Neural progenitor cell (in vitro differentiated cells): ENCODE measurements at places on chromosomes 7 and 10. TPM values are rescaled to one million over a fixed set of nuclear protein-coding genes. Genes with fewer than 3 reads are reported as not detected.

Gene UCMA
- not detected in 2 replicates for total RNA-seq

DNA sequence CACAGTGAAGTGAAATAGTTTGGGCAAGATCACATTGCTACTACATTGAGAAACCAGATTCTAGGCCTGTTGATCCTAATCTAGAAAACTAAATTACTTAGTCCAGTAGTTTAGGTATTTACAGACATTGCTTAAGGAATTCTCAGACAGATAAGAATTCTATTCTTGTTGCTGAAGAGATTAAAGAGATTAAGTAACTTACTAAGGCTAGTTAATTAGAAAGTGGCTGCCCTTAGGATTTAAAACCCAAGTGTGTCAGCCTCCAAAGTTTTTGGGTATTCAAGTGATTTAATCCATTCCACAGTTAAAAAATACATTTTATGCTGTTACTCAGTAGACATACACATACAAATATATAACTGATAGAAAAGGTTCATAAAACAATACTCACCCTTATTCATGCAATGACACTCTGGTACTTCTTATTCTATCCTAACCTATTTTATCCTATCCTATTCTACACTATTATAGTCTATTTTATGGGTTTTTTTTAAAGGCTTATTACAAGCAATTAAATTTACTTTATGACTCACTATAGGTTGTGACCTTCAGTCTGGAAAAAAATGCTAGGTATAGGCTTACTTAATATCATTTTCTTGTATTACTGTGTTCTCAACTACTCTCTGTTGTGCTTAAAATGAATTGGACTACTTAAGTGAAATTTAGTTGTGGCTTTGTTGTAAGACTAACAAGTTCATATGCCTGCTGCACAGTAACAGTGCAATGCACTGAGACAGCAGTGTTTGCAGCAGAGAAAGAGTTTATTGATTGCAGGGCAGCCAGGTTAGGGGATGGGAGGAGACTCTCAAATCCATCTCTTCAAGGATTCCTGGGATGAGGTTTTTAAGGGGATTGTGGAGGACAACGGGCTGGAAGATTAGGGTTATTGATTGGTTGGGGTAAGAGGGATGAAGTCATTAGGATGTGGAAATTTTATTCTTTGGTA is 10.7 kb downstream of the SPAM1 start:
- H3K4me3 ChIP-seq = no peak overlapping the region
- no peaks in the 10 kb centered on the region for H3K4me1 ChIP-seq
- DNase-seq = no peak
- no peaks in the 10 kb centered on the region for H3K27me3 ChIP-seq
- no peak overlapping the region for H3K27ac ChIP-seq

Gene ELN
- total RNA-seq = 0.47 and 1.1 TPM in 2 replicates

- H3K27me3 ChIP-seq = no peaks in the 10 kb centered on the region
- DNase-seq = no peak
- H3K36me3 ChIP-seq = no peaks in the 10 kb centered on the region
- H3K4me3 ChIP-seq = no peak overlapping the region
These were observed 293.3 kb upstream of the SP4 start for GRCh38 chr7:21134631-21135030.

- no peak for DNase-seq
- no peaks in the 10 kb centered on the region for H3K27me3 ChIP-seq
- no peak overlapping the region for H3K27ac ChIP-seq
- H3K4me1 ChIP-seq = no peaks in the 10 kb centered on the region
These were observed 40.5 kb downstream of the MACC1 start for GRCh38 chr7:20176578-20177242.

Gene SLC13A4
- 0.28 and 1.9 TPM in 2 replicates for total RNA-seq

DNA sequence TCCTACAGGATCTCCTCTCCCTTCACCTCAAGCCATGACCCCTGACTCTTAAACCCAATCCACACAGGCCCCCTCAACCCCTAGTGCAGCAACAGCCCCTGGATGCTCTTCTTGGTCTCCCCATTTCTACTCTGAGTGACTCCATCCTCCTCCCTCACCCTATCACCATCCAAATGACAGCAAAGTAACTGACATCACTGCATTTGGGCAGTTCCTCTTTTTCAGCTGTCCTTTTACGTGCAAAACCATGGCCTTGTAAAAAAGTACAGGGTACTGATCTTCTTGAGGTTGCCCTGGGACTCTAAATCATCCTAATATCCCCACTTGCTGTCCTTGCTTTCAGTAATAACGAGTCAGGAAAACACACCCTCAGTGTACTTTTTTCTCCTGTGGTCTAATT is 454.9 kb downstream of the ADRA2A start:
- no peak overlapping the region for H3K4me3 ChIP-seq
- no peaks in the 10 kb centered on the region for H3K27me3 ChIP-seq
- H3K27ac ChIP-seq = no peak overlapping the region
- DNase-seq = no peak
- H3K4me1 ChIP-seq = no peaks in the 10 kb centered on the region
- H3K36me3 ChIP-seq = no peaks in the 10 kb centered on the region
